ENCODE measurements at places on chromosomes 2 and 18.

DNA sequence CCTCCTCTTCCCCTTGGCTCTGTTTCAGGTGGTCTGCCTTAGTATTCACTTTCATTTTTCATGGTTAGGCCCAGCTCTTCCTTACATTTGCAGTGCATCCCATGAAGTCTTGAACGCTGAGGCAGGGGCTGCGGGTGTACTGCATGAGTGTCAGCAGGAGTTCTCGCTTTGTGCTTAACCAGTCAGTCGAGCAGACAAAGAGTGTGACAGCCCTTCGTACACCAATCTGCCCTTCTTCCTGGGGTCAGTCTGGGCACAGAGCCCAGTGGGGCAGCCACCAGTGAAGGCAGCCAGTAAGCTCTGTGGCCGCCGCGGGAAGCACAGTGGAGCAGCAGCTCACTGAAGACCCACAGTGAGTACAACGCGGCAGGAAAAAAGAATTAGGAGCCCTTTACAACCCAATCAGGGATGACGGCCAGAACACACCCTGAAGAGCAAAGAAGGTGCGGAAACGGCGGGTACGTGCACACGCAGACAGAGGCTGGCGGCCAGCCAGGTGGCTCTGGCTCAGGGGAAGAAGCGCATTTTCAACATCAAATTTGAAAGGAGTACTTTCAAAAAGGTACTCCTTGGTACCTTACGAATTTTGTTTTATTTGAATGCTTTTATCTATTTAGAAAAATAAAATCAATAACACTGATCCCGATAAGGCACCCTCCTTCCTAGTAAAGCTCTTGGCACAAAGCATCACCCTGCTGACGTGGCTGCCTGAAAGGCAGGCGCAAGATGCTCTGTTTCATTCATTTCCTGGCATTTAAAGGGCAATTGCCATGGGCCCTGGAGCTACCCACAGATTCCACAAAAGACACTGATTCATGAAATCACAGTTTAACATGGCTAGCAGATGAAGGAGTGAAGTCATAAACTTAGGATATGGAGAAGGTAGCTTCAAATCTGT lies 47.0 kb upstream of the SEMA4C start:
- no peak for DNase-seq

DNA sequence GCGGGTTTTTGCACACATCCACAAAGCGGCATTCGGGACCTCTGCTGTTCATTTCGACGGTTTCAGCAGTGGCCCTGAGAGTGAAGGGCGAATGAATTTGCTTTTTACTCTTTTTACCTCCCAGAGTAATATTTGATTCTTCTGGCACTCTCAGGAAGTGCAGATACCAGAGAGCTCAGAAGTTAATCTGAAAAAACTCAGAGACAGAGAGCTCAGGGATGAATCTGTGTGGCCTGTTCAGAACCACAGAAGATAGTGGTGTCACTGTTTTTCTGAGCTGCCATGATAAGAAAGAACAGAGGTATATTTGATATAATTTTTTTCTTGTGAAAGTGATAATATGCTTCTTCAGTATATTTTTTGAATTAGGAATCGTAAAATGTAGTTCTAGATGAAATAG lies 129.3 kb downstream of the MBP start:
- no peak for DNase-seq

DNA sequence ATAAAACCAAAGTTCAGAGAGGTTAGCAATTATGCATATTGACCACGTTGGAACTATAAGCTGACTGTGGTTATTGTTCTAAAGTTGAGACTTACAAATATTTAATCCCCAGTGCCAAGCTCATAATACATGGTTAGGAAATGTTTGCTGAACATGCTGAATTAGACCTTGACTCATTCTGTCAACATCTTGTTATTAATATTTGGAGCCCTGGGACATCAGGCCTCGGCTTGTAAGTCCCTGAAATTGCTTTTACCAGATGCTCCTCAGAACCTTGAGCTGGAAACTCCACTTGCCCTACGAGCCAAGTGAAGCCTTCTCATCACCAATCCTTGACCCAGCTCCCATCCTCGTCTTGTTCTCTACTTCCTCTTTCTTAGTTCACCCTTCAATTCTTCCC lies 21.2 kb downstream of the DYNAP start:
- no peak for DNase-seq

GRCh38 chr2:225471039-225471438 lies 71.5 kb downstream of the NYAP2 start:
- no peak for DNase-seq

- DNase-seq: no peak
Measured at GRCh38 chr2:159078443-159078842, 110.0 kb downstream of the TANC1 start.

DNA sequence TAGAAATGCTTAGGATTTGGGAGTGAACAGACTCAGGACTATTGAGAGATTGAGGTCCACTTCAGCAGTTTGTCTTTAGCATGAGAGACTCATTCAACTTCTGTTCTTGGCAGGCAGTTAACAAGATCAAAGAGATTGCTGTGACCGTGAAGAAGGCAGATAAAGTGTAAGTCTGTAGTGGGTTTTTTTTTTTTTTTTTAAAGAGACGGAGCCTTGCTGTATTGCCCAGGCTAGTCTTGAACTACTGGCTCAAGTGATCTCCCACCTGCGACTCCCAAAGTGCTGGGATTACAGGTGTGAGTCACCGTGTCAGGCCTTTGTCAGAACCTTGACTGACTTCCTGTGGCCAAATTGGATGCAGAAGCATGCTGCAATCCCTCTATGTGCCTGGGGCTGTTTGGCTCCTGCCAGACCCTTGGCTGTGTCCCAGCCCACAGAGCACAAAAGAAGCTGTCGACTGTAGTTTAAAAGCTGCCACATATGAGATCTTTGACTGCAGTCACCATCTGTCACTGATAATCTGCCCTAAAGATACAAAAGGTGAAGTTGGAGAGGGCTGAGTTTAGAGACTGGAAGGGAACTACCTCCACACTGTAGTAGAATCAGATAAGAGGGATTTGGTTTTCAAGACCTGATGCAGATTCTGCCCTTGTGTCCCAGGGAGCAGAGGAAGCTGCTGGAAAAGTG lies 9.9 kb downstream of the CCT7 start:
- no peak for DNase-seq

DNA sequence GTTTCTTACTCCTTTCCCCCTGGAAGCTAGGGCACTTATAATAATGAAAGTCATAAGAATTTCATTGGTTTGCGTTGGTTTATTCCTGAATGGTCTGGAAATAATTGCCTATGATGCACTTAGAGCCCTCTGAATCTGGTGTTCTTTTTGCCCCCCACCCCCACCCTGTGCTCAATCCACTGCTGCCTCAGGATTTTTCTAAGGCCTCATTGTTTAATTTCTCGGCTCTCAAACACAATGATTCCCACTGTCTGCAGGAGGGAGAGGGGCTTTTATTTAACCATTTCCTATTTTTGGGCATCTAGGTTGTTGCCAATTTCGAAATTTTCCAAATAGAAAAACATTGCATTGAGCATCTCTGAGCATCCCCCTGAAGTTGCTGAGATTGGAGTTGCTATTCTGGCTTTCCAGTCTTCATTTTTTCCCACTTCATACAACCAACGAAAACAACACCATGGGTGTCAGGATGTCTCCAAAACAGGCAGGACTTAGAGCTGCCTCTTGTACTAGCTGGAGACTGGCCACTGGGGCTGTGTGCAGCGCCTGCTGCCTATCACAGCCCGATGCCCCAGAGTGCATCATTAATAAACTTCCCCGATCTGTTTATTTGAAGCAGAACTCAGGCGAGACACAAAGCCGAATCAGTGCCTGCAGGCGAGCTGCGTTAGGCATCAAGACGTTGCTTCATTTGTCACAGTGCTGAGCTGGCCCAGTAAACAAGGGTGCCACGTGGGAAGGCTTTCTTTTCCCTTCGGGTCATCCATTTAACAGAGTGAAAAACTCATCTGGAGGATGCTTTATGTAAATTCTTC lies 1.8 kb upstream of the PCARE start:
- no peak for DNase-seq

DNA sequence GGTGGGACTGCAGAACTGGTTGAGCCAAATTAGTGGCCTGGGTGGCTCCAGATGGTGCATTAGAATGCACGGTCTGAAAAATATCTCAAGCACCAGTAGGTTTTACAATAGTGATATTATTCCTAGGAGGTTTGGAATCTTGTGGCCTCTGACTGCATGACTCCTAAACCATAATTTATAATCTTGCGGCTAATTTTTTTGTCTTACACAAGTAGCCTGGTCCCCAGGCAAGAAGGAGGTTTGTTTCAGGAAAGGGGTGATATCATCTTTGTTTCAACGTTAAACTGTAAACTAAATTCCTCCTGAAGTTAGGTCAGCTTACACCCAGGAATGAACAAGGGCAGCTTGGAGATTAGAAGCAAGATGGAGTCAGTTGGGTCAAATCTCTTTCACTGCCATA lies 98.9 kb upstream of the ARL4C start:
- no peak for DNase-seq

DNA sequence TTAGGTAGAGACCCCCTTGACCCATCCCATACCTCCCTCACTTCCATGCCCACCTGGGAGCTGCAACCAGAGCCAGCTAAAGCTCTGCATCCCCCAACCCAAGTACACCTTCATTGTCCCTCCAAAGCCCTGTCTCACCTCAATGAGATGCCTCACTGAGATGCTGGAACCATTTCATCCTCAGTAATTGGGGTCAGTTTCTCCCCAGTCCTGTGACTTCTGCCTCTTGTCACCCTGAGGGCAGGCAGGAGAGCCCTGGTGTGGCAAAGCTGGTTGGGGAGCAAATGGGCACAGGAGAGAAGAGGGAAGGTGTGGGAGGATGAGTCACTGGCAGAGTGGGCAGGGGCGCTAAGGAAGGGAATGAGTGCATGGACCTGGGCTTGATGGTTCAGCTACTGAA lies 27.9 kb upstream of the NT5DC4 start:
- no peak for DNase-seq

DNA sequence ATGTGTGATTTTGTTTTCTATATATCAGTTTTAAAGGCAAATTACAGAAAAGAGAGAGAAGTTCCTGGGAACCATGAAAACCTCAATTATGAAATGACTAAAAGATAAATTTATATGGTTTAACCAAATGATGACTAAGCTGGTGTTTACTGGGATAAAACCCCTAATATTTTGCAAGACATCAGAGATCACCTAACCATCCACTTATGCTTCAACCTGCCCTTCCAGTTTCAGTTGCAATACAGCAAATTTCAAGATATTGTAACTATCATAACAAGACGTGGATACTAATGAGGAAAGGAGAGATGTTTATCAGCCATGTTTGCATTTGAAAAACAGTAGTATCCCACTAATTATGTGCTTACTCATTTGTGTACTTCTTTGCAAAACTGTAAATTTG lies 108.2 kb downstream of the GAREM1 start:
- no peak for DNase-seq

DNA sequence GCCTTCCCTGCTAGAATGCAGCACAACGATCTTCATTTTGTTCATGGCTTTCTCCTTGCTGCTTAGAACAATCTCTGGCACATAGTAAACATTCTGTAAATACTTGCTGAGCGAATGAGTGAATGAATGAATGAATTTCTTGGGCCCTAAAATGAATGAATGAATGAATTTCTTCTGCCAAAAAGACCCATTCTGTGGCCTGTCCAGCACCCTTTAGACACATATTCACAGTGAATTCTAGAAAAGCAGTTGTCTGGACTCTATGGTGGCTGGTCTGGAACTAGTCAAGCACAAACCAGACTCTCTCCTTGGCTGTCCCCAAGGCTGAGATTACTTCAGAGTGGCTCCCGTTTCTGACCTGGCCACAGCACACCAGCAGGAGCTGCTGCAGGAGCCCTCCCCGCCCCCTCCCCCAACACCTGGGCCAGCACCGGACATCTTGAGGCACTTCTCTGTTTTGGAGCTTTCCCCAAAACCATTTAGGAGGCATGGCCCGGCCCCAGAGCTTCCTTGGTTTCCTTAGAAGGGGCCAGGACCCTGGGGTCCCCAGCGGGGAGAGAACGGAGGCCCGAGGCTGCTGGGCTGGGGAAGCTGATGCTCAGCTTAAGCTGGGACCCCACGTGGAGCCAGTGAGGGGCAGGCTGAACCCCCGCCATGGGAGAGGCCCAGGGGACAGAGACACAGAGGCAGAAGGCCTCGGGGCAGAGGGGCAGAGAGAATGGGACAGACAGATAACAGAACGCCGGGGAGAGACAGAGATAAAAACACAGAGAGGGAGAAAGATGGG lies 159.0 kb downstream of the ZFP36L2 start:
- DNase-seq: no peak

- no peak for DNase-seq
Measured at GRCh38 chr18:9117980-9118841, 15.7 kb downstream of the NDUFV2 start.

- no peak for DNase-seq
Measured at GRCh38 chr2:219523031-219523671, 8.9 kb downstream of the ASIC4 start.

- no peak for DNase-seq
Measured at GRCh38 chr2:100320547-100321178, 1.6 kb downstream of the LONRF2 start.

GRCh38 chr2:12490641-12491040 lies 226.1 kb upstream of the TRIB2 start:
- no peak for DNase-seq

- no peak for DNase-seq
Measured at GRCh38 chr2:72090271-72090720, 57.4 kb downstream of the CYP26B1 start.

- DNase-seq: peak; percentile 39
Measured at GRCh38 chr2:8543383-8544170, 138.3 kb upstream of the ID2 start.

DNA sequence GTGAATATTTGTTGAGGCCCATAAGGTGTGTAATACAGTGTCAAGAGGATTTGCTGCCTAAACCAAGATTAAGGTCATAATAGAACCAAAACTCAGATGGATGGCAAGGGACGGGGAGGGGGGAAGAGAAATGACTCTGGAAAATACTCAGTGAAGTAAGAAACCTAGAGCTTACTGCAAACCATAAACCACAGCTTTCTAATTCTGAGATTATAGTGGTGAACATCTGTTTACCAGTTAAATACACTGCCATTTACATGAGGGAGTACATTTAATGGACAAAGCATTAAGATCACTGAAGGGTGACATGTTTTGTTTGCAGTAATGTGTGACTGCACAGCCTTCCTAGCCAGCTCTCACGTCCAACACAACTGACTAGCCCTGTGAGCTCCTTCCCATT lies 19.8 kb downstream of the EVX2 start:
- no peak for DNase-seq

DNA sequence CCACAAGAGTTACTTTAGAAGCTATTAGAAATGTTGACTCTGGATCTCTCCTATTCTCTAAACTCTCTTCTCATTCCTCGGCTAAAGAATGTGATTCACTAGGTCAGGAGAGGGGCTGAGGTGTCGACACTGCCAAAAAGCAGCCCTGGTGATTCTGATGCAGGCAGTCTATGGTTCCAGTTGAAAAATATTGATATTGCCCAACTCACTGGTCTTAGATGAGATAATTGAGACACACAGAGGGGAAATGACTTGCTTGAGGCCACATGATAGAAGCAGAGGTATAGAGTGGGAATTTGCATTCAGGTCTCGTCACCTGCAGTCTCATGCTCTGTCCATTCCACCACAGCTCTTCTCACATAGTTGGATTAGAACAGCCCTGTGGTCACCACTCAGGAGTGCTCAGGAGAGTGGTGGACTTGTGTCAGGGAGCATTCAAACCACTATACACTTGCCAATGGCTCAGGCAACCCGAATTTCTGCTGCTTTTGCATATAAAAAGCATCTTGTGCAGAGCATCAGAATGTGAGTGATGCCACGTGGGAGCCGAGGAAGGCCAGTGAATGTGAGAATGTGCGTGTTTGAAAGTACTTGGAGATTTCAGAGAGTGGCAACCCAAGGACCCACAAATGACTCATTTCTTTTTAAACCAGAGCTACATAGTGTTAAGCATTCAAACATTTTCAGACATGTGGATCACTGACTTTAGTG lies 65.1 kb upstream of the CTLA4 start:
- DNase-seq: no peak
